Heart right ventricle (tissue), 16 donors: ENCODE measurements at places on chromosomes 6 and 20. TPM values are rescaled to one million over a fixed set of nuclear protein-coding genes. Genes with fewer than 3 reads are reported as not detected.

DNA sequence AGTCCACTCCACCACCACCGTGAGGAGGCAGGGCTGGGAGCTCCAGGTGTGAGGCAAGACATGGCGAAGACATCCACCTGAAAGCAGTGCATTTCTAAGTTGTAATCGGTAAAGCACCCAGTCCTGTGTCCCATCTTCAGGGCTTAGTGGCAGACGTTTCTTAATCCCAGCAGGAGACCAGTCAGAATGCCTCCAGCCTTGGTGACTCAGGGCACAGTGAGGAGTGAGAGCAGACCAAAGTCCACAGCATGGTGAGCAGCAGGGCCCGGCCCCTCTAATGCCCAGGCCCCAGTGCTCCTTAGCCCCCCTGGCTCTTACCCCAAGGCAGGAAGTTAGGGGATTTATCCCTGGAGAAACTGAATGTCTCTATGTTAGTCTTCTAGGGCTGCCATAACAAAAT is 183.9 kb downstream of the SYNDIG1 start:
- DNase-seq: no peak

- DNase-seq: no peak
Measured at GRCh38 chr20:44811150-44811685, 872 bp upstream of the RIMS4 start.

DNA sequence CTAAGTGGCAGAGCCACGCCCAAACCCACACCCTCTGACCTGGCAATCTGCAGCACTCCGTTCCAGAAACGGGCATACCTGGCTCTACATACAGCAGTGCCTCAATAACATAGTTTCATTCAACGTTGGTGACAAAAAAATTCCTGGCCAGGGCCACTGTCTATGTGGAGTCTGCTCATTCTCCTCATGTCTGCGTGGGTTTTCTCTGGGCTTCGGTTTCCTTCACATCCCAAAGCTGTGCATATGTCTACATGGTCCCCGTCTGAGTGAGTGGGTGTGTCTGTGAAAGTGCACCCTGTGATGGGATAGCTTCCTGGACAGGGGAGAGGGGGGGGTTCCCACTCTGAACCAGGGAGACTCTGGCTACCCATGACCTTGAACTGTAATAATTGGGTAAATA is 2.1 kb downstream of the KIAA0319 start:
- DNase-seq: no peak

DNA sequence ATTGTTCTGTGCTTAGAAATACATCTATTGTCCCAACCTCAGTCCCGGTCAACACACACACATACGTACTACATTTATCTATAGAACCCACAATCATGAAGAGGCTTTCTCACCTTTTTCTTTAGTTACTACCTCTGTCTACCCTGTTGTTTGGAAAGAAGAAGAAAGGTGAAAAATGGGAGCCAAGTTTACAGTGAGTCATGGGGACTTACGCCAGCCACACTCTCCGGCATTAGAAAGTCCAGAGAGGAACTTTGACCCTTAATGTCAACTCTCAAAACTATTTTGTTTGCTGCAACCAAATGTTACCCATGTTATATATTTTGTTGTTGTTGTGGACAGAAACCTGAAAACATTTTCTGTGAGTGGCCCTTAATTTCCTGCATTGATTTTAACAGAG is 259.1 kb downstream of the ZFAND3 start:
- no peak for DNase-seq

DNA sequence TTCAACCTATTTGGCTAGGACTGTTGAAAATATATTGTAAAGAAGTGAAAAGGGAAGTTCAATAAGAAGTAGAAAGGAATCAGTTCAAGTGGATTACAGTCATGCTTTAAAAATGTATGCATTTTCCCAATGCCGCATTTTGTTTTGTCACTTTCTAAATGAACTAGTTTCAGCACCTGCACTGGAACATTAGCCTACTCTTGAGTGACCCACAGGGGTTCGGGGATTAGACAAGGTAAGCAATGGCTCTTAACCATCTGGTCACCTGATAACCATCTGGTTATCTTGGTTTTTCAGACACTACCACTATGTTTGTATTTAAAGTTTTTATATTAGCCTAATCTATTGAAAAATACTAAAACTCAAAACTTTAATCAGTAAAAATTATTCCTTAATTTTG is 97.6 kb downstream of the CD164 start:
- DNase-seq: no peak

GRCh38 chr20:39503902-39504709 is 542.0 kb downstream of the DHX35 start:
- DNase-seq: no peak

GRCh38 chr6:157067507-157067906 is 255.8 kb downstream of the TMEM242 start:
- DNase-seq: no peak

The VSTM2L gene
- 5.3 TPM for total RNA-seq

The C6orf163 gene
- 2.6 TPM for total RNA-seq

The SLC35D3 gene
- total RNA-seq: not detected

The CFAP206 gene
- total RNA-seq: 0.47 TPM

The CENPW gene
- 6.1 TPM for total RNA-seq
